Activated CD4-positive, CD25-positive, alpha-beta regulatory T cell (primary cell): ENCODE measurements at places on chromosomes 13 and 19.

GRCh38 chr13:80363890-80364503 is 23.1 kb upstream of the SPRY2 start:
- DNase-seq: no peak

DNA sequence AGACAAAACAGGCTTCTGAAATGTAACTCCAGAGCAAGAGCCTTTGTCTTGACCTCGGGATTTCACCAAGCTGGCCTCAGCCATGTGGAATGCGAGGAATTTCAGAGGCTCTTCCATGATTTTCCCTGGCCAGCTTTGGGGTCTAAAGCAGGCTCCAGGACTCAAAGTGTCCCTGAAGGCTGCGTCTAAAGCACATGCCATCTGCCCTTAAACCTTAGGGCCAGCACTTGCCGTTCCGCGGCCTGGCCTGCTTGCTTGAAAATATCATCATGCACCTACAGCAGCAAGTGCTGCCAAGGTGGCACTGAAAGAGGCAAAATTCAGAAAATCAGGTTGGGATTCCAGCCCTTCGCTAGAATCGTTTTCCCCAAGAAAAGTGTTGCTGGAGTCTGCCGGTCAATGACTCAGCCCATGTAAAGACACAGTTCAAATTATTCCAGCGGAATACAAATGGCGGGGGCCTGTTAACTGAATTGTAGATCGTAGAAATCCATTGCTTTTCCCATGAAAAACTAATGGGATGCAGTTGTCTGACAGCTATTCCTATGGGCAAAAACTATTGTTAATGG is 105.7 kb upstream of the RAP2A start:
- DNase-seq: no peak

DNA sequence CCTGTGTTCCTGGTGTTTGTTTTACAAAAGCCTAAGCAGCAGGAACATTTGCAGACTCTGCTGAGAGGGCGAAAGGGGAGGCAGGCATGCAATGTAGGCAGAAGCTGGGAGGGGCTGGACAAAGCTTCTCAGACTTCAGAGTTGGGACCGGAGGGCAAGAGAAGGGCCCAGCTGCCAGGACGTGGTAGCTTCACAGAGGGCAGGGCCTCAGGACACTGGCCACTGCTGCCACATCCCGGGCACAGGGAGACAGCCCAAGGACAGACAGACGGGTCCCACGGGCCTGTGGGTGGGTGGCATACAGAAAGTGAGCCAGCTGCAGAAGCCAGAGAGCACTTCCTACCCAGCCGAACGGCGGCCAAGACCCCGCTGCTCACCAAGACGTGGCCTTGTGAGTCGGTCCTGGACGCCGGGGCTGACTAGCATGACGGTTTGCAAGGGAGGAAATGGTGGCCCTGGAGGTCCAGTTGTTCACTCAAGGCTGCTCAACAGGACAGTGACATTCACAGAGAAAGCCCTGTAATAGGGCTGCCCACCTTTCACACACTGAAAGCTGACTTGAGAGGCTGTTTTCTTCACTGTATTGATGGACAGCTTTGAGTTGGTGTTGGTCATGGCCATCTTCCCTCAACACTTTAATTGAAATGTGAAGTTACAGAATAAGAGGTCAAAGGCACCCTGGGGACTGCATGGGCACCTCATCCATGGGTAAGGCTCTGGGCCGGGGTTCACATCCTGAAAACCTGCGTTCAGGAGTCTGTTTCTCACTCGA is 23.7 kb upstream of the TFDP1 start:
- no peak for DNase-seq

- DNase-seq: no peak
Measured at GRCh38 chr19:14015524-14016035, 9.5 kb upstream of the RFX1 start.

GRCh38 chr19:2750808-2751437 is 11.1 kb upstream of the SLC39A3 start:
- DNase-seq: no peak

GRCh38 chr13:109611912-109612691 is 174.3 kb downstream of the IRS2 start:
- DNase-seq: no peak

- DNase-seq: no peak
Measured at GRCh38 chr19:46945694-46946489, 73.7 kb upstream of the NPAS1 start.

- DNase-seq: no peak
Measured at GRCh38 chr13:41502673-41503072, 45.3 kb downstream of the RGCC start.

GRCh38 chr19:2387367-2388288 is 27.6 kb downstream of the TMPRSS9 start:
- no peak for DNase-seq

GRCh38 chr13:112882555-112883024 is 86.4 kb upstream of the MCF2L start:
- DNase-seq: no peak

DNA sequence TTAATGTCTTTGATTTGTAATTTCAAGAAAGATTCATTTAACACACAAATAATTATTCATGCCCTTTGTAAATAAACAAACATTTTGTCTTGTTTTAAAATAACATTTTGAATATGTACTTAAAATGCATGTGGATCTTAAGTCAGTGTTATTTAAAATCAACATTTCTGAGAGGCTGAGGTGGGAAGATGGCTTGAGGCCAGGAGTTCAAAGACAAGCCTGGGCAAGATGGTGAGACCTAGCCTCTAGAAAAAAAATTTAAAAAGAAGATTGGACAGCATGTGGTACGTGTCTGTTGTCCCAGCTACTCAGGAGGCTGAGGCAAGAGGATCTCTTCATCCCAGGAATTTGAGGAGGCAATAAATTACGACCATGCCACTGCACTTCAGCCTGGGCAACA is 1268.2 kb downstream of the SLITRK1 start:
- no peak for DNase-seq

- DNase-seq: no peak
Measured at GRCh38 chr13:24185591-24186232, 25.2 kb downstream of the SPATA13 start.

- DNase-seq: no peak
Measured at GRCh38 chr13:50152655-50153309, 137.5 kb downstream of the KCNRG start.

GRCh38 chr19:17339088-17339741 is 1.9 kb downstream of the GTPBP3 start:
- DNase-seq: peak; percentile 22

- no peak for DNase-seq
Measured at GRCh38 chr13:101331731-101332130, 84.6 kb downstream of the NALCN start.

- DNase-seq: no peak
Measured at GRCh38 chr19:782185-782877, 14.9 kb upstream of the PTBP1 start.

- no peak for DNase-seq
Measured at GRCh38 chr19:34319785-34320184, 45.2 kb upstream of the GPI start.

DNA sequence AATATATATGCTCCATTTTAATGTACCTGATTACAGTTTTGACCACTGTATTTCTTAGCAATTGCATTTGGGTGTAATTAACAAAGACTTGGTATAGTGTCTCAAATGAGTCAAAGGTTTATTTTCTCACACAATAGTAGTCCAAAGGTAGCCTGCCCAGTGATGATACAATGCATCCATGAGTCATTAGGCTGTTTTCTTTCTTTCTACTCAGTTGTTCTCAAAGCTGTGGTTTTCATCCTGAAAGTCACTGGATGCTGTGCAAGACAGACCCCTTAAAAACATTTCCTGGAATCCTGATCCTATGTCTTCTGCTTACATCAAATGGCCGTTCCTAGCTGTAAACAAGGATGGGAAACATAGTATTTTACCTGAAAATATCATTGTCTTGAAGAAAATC is 651.2 kb upstream of the MIR17HG start:
- no peak for DNase-seq

GRCh38 chr13:72760189-72760588 is 21.5 kb downstream of the DIS3 start:
- no peak for DNase-seq

DNA sequence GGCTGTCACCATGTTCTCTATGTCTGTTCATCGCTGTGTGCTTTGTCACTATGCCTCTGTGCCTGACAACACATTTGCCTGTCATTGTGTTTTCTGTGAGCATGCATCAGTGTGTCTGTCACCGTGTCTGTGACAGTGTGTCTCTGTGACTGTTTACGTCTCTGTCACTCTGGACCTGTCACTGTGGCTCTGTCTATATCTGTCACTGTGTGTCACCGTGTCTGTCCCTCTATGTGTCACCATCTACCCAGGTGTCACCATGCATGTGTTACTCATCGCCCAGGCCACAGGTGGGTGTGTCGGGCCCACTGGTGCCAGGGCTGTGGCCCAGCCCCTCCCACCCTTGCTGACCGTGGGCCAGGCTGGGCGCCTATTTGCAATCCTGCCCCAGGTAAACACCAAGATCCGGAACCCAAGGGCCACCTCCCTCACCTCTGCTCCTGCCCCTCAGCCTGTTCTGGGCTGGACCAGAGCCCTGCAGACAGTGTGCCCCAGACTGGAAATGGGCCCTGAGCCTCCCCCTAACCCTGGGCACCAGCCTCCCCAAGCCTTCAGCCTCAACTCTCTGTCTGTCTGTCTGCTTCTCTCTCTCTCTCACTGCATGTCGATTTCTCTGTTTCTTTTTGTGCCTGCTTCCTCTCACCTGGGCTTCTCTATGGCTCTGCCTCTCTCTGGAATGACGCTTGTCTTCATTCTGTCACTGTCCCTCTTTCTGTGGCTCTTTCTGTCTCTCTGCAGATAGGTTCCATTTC is 7.7 kb downstream of the IRF2BP1 start:
- DNase-seq: no peak

DNA sequence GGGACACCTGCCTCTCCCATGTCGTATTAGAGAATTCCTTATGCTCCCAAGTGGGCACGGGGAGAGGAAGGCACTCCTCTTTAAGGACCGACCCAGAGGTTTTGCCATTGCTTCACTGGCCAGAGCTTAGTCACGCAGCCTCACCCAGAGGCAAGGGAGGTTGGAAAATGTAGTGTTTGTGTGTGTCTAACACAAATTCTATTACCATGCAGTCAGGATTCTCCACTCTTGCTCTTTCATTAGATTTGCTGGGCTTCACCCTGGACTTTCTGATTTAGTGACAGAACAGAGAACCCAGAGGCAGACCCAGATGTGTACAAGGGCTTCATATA is 14.6 kb upstream of the NCCRP1 start:
- no peak for DNase-seq

DNA sequence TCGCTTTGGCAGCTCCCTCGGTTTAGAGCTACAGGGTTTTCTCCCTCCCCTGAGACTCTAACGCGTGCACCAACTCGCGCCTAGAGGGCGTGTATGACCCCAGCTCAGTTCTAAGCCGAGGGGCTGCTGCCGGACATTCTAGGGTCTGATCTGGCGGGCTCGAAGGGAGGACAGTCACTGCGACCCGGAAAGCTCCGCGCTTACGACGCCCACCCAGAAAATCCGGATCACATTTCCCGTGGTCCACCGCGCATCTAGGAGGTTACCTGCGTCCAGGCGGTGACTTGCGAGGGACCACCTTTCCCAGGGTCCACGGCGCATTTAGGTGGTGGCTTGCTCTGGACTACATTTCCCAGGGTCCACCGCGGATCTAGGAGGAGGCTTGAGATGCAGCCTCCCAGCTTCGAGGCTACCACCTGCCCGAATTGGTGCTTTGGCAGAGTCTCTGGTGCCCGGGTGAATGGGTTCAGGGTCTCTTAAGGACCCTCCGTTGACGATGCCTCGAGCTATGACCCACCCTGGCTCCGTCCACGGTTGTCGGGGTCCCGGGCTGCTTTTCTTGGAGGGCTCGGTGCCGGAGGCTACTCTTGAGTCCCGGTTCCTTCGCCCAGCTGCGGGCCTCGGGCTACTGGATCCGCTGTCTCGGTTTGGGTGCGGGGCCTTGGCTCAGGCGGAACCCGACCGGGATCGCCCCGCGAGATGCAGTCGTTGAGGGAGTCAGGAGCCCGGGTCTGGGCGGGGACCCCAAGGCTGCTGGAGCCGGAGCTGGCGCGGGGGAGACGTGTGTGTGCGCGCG is 30.5 kb downstream of the ZNF146 start:
- no peak for DNase-seq

DNA sequence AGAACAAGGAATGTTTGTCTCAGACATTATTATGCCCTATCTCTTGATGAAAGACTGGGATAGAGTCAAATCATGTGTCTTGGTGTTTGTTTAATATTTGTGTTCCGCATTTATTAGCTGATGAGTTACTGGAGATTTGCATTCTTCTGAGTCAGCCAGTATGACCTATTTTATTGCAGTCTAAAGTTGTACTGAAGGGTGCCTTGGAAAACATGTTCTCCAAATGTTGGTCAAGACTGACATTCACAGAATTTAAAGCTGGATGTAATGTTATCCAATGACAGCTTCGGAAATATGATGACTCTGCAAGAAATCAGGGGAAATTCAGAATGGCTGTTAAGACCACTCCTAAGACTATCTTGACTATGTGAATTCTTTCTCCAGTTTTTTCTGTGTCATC is 134.0 kb downstream of the KCNRG start:
- no peak for DNase-seq

DNA sequence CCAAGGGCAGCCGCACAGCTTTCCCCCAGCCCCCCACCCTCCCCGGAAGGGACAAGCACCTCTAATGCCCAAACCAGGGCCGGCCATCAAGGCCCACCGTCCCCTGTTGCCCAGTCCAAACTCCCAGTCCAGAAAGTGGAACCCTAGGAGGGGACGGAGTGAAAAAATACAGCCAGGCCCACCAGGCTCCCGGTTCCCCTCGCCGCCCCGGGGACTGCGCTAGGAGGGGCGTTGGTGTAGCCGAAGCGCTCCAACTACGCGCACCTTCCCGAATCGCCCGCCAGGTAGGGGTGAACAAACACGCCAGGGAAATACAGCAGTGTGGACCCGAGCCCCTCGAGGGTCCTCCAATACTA is 1.3 kb downstream of the KLF16 start:
- no peak for DNase-seq

DNA sequence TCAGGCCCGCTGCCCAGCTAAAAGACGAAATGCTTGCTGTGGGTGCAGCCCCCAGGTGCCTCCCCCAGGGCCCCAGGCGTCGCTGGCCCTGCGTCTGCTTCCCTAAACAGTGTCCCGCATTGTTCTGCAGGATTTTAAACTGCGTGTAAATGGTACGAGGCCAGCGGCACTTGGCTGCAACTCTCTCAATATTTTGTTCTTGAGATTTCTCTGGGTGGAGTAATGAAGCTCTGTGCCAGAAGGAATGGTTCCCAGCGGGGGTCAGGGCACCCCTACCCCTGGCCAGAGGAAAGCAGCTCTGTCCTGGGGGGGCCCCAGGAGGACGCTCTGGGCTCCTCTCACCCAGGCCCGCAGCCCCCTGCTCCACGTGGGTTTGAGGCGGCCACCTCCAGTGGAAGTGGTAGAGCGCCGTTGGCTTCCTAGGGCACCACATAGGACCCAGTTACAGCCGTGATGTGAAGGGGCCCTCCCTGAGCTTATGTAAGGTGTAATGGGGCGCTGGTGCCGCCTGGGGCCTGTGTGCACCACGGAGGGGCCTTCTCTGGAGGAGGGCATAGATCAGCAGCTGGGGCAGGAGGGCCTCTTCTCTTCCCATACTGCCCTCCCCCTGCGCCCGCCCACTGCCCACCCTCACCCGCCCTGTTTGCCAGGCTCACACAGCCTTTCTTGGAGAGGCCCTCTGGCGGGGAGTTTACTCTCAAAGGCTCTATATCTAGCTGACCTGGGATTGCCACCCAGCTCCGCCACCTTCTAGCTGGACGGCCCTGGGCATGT is 19.8 kb downstream of the PAK4 start:
- DNase-seq: no peak

- no peak for DNase-seq
Measured at GRCh38 chr19:45200568-45200967, 22.0 kb downstream of the BLOC1S3 start.

GRCh38 chr13:51479199-51479523 is 26.3 kb upstream of the INTS6 start:
- DNase-seq: no peak

- no peak for DNase-seq
Measured at GRCh38 chr13:111211789-111212516, 96.8 kb downstream of the ARHGEF7 start.
